Lung microvascular endothelial cell (primary cell): ENCODE measurements at places on chromosomes 1 and 21. TPM values are rescaled to one million over a fixed set of nuclear protein-coding genes. Genes with fewer than 3 reads are reported as not detected.

DNA sequence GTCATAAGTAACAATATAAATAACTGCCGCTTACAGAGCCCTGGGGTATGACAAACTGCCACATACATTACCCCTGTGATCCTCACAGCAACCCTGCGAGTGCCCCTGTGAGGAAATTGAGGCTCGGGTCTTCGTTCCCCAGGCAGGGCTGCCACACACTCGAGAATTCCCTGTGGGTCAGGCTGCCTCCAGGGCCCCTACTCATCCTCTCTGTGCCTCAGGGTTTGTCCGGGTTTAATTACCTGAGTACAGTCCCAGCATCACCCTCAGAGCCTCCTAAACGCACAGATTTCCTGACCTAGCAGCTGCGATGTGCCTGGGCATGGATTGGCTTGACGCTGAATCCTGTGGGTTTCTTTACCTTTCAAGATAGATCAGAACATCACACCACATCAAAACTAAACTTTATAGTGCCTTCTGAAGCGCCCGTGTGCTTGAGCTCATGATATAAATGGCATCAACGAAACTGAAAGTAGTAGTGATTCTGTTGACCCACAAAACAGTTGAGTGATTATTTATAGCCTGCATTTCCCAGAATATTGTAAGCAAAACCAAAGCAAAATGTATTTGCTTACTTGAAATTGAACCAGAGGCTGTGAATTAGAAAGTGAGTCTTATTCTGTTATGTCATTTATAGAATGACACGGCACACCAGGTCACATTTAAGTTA, 14.0 kb downstream of the SLC37A1 start:
- peak; percentile 40 for DNase-seq

DNA sequence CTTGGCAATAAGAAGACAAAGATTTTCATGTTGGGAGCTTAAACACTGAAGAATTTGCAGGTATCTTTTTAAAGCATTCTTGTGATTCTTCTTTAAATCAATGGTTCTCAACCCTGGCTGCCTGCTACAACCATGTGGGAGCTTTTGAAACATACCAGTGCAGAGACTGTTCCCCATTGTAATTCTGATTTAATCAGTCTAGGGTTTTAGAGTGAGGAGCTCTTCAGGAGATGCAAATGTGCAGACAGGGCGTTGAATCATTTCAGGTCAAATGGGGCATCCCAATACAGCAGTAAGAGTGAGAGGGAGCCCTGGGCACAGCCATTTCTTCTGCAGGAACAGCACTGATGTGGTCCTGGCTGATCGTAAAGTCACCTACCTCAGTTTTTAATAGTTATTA, 24.3 kb downstream of the KCNJ6 start:
- DNase-seq = no peak

GRCh38 chr1:14094611-14095400, 394.8 kb downstream of the PRDM2 start:
- no peak for DNase-seq

DNA sequence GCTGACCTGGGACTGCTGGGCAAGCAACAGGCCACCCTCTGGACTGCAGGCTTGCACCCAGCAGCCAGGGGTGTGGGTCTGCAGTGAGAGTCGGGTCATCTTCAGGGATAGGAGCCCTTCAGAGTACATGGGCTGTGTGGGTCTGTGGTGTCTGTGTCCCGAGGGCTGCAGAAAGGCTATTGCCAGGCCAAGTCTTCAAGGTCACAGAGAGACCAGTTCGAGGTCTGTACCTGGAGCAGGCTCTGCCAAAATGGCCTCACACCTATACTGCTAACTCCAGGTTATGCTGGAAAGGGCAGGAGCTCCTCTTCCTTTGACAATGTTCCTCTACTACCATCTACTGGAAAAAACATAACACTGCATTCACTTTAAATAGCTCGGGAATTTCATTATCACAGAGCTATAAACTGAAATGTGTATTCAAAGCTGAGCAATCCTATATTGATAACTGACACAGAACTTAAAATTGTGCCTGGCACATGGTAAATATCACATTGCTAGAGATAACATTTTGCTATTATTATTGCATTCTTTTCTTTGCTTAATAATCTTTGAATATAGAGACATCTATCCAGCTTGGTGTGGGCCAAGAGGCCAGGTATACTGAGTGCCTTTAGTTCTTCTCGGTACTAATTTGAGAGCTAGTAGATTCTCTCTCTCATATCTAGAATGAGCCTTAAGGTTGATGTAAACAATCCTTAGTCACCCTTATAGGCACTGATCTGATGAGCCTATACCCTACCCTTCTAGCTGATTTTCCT, 6.9 kb upstream of the DNAH14 start:
- DNase-seq = peak; percentile 42

DNA sequence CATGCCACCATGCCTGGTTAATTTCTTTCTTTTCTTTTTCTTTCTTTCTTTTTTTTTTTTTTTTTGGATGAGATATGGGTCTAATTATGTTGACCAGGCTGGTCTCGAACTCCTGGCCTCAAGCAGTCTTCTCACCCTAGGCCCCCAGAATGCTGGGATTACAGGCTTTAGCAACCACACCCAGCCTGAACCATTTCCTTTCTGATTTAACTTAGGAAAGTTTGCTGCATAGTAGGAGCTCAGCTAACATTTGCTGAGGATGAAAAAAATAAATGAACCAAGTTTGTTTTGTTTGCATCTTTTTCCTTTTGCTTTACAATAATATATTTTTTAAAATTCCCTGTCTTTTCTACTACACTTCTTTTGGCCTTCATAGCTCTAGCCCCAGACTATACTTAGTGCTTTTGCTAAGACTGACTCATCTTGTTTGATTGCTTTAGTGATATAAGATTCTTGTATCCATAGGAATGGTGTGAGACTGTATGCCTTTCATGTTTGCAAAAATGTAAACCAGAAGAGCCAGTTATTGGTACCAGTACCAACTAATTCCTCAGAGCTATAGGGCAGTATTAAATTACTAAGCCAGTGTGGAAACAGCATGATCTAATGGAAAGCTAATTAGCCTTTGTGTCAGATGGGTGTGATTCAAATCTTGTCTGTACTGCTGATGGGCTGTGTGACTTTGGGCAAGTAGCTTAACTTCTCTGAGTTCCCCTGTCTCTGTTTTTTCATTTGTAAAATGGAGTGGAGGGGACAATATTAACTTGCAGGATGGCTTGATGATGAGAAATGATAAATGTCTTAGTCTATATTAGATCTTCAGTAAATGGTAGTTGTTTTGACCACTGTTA, 66.9 kb downstream of the NFIA start:
- no peak for DNase-seq

DNA sequence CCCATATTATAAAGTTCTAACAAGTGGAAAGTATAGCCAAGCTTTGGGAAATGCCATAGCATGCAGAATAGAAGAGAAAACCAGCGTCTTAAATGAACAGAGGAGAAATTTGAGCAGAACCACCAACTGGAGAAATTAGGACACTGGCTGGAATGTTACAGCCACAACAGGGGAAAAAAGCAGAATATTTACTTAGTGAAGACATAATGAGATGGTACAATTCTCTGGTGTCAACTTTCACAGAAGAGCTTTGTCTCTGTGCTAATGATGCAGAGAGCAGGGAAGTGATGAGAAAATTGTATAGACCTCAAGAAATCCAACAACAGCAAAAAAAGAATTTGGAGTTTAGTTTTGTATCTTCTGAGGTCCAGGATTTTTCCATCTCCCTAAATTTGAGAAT, 249.7 kb downstream of the KIF26B start:
- DNase-seq = no peak

- no peak for DNase-seq
Observed at GRCh38 chr21:33390479-33390878, 12.7 kb upstream of the IFNGR2 start.

SYPL2 gene
- total RNA-seq = under 0.01 TPM in 1 of 2 replicates, not detected in the other

GRCh38 chr1:18989896-18990295, 33.4 kb upstream of the IFFO2 start:
- DNase-seq = no peak

CD101 gene
- under 0.01 and 0.44 TPM in 2 replicates for total RNA-seq

GRCh38 chr1:64898107-64898861, 68.1 kb downstream of the JAK1 start:
- peak; percentile 99 for DNase-seq

GRCh38 chr1:203711251-203712007, 53.6 kb upstream of the LAX1 start:
- DNase-seq = no peak

PPM1J gene
- 0.65 and 0.79 TPM in 2 replicates for total RNA-seq

DNA sequence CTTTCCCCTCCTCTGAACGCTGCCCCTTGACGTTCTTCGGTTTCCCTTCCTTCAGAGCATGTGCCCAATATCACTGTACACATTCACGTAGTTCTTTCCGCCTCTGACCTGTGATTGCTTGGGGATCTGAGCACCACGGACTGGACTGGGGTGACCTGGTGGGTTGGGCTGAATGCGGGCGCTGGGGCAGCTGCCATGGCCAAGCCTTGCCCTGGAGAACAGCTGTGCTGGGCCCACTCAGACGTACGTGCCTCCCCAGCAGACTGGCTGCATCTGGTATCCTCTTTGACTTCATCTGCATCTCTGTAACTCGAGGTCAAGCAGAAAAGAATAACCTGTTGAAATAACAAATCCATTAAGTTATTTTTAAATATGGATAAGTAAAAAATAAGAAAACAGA, 35.1 kb upstream of the DISC1 start:
- no peak for DNase-seq

DNA sequence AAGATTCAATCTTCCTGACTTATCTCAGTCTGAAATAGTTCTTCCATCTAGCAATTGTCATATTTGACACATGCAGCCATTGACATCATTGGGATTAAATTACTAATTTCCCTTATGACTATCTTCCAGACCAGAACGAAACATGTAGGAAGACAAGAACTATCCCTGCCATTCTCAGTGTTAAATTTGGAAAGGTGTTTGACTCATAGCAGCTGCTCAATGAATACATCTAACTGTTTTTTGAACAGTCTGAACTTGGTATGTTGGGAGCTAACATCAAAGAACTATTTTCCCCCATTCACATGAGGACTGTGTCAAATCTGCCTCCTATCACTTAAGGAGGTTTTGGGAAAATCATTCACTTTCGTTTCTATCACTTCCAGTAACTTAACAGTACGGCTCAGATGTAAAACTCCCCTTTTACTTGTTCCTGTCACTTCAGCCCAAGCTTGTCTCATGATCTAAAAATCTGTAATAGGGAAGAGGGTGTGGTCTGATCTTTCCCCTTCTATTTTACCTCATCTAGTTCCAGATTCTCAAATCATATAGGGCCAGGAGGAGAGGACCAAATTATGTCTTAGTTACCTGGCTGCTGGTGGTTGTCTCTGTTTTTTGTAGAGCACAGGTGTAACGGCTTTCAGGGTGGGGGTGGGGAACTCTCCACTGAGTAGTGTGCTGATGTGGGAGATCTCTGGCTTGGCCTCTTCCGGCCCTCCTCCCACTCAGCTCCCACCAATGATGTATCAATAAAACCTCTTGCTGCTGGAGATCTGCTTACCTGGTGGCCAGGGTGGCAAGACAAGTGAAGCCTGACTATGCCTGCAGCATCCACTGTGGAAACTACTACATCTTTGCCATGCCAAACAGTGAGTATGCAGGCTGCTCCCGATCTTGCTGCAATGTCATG, 26.2 kb upstream of the SLAMF1 start:
- DNase-seq = no peak

- no peak for DNase-seq
Observed at GRCh38 chr1:89114662-89115061, 11.3 kb downstream of the GBP2 start.

DNA sequence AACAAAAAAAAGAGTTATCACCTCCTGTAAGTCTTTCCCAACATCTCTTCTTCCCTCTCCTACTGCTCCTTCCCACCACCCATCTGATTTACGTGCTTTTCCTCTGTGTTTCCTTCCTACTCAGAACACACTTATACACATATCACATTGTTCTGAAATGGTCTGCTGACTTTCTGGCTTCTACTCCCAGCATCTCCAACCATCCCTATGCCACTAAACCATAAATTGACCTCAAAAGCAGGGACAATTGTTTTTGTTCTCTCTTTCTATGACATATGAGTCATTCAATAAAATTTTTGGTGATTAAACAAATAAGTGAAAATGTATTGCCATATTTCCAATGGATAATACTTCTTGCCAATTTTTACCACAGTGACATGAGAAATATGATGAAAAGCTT, 8.2 kb downstream of the GOLPH3L start:
- peak; percentile 54 for DNase-seq

DNA sequence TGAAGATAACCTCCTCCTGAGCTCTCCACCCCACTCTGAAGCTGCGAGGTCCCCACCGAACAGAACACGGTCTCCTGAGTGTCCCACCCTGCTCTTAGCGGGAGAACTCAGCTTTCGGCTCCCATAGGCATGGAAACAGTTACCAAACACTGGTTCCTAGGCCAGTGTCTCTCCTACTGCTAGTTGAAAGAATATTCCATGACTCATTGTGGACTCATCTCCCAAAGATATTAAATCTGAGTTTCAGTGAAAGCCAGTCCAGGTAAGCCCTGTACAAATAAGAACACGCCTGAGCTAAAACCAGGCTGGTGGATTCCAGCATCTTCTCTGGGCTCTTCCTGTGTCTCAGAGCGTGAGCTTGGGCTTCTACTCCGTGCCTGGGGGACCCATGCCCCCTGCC, 107.5 kb upstream of the CLDN14 start:
- DNase-seq = no peak

DNA sequence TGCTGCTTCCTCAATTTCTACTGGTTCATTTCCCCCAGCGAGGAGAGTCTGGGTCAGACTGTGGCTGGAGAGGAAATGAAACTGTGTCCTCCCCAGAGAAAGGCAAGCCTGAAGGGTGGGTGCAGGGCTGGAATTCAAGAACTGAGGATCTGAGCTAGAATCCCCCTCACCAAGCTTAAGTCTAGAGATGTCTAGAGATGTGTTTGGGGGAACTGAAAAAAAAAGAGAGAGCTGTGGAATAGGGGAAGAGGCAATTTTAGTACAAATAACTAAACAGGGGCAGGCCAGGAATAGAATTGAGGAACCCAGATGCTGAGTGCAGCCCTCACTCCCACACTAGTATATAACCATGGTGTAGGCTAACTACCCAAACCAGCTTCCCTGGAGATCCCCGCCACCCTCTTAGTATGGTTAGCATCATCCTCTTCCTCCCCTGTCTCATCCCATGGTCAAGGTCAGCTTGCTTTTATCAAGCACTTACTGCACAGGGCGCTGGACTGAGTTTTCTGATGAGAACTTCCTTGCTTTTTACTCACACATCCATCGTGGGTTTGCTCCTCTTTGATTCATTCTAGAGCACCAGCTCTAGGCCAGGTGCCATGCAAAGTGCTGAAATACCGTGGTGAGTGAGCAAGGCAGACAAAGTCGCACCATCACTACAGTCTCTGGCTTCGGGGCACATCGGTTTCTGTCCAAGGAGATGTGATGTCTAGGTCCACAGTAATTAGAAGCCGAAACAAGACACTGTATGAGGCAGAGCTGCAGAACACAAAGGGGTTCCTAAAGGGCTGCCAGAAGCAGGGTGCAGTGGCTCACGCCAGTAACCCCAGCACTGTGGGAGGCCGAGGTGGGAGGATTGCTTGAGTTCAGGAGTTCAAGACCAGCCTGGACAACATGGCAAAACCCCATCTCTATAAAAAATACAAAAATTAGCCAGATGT, 112.9 kb upstream of the IPO9 start:
- DNase-seq = no peak

GRCh38 chr1:15186846-15187151, 33.3 kb downstream of the TMEM51 start:
- DNase-seq = no peak

PLXNA2 gene
- total RNA-seq = 42.7 and 46.4 TPM in 2 replicates
